Fibroblast of mammary gland (primary cell): ENCODE measurements at places on chromosomes 13 and 19.

- DNase-seq: no peak
These were observed 176.2 kb downstream of the FOXO1 start for GRCh38 chr13:40490086-40490758.

GRCh38 chr13:61410669-61411297 lies 4.9 kb downstream of the PCDH20 start:
- peak; percentile 12 for DNase-seq

DNA sequence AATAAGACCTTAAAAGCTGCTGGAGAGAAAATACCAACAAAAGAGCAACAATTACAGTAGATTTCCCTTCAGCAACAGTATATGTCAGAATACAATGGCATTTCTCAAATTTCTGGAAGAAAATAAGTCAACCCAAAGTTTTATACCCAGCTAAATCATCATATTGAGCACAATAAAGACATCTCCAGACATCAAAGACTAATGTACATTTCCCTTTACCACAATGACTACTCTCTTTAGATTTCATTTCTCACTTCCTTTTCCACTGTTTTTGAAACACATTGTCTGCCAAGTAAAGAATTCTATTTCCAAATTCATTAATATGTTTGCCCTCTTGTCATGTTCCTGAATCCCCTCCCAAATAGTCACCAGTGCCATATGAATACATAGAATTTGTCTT lies 111.4 kb downstream of the POU4F1 start:
- DNase-seq: no peak

- DNase-seq: peak; percentile 62
These were observed 51.2 kb downstream of the NLRP12 start for GRCh38 chr19:53772943-53773342.

DNA sequence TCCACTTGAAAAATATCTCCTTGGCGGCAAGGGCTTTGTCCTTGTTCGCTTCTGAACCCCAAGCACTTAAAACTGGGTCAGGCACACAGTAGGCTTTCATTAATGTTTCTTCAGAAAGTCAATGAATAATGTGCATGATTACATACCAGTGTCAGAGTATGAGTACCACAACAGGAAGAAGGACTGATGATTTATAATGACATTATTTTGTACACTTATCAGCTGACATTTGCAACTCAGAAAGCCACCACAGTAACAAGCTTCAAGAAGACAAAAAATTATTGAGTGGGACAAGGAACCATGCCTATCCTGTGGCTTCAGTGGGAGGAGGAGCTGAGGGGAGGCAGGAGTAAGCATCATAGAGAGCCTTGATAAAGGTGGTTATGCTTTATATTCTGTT lies 10.0 kb downstream of the POLR1D start:
- DNase-seq: no peak

DNA sequence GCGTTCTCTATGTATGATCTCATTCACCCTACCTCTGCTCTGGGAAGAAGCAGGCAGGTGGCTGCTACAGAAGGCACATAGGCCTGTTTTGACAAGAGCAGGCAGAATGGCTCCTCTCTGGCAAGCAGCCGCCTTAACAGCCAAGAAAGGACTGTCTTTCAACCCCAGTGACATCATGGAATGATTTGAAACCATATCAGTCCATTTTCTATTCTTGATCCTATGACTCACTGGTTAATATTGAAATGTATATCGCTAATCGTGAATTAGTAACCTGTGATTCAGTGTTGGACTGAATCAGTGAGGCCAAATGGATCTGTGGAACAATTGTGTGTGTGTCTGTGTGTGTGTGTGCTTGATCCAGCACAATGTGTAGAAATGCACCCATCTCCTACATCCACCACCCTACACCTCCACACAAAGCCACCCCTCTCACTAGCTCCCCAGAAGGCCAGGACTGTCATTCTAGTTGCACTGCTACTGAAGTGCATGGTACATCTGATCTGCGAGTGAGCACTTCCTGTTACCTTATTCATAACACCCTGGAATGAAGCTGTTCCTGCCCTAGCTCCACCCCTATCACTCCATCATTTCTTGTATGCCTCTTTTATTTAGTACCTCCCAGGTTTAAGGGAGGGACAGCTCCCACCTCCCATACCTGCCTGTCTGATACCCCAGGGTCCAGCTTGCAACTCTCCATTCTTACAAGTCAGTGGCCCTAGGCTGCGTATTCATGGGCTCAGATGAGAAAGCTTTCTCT lies 460.0 kb downstream of the FOXO1 start:
- peak; percentile 81 for DNase-seq

- DNase-seq: no peak
These were observed 10.1 kb downstream of the RGCC start for GRCh38 chr13:41467425-41467945.

GRCh38 chr13:42968906-42969305 lies 23.1 kb downstream of the EPSTI1 start:
- no peak for DNase-seq

DNA sequence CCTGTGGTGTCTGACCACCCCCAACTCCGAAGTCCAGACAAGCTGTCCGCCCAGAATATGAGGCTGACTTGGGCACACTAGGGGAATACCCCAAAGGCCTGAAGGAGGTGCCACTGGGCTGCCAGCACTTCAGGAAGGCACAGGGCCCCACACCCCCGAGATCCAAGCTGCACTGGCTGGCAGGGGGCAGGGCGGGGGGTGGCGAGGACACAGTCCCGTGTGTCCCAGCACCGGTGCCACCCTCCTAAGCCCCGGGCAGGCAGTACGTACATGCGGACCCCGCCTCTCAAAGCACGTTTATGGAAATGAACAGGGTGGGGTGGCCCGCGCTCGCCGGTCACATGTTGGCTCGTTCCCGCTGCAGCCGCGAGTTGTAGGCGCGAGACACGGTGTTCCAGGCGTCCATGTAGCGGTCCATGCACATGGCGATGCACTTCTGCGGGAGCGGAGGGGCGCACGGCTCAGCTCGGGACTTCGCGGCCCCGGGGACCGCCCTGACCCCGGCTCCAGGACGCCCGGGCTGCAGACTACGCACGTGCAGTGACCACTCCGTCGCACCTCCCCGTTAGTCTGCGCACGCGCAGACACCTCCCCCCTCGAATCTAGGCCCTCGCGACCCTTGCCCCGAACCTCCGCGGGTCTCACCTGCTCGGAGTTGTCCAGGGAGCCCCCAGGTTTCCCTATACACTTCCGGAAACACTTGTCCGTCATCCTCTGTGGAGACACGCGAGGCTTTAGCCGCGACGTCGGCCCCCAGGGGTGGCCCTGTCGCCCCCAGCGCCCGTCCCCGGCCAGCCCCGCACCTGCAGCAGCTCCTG lies 566 bp downstream of the TIMM13 start:
- DNase-seq: peak; percentile 36

DNA sequence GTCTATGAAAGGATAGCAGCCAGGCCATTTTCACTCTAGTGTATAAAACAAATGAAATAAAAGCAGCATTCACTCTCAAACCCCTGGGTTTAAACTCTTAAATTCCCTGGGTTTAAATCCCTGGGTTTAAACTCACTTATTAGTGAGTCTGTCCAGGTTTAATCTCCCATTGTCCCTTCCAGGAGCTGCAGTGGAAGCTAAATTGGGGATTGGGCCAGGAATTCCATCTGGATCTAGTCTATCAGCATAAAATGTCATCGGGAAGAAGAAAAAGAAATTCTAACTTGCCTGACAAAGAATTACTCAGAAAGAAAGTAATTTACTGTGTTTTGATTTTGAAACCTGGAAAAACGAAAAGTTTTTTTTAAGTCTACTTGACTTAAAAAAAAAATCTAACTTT lies 54.8 kb downstream of the FRY start:
- DNase-seq: peak; percentile 49

DNA sequence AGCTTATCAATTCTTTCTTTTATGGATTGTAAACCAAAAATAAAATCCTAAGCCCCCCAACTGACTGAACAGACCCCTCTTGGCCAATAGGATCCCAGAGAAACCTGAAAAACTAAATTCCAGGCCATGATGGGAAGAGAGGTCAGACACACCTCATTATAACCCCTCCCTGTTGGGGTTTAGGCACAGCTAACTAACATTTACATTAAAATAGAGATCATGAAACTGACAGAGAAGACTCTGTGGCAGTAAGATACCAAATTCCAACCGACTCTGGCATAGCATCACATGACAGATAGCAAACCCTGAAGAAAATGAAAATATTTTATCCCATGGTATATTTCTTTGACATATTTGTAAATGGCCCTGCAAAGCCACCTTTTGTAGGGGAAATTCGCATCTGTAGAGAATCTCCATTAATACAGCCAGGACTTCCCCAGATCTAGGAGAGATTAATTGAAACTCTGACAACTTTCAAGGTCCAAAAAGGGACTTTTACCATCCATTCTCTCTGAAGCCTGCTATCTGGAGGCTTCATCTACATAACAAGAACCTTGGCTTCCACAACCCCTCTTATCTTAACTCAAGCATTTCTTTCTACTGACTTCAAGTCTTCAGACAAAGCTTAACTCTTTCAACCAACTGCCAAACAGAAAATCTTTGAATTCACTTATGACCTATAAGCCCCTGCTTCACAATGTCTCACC lies 27.1 kb upstream of the GAS6 start:
- no peak for DNase-seq

DNA sequence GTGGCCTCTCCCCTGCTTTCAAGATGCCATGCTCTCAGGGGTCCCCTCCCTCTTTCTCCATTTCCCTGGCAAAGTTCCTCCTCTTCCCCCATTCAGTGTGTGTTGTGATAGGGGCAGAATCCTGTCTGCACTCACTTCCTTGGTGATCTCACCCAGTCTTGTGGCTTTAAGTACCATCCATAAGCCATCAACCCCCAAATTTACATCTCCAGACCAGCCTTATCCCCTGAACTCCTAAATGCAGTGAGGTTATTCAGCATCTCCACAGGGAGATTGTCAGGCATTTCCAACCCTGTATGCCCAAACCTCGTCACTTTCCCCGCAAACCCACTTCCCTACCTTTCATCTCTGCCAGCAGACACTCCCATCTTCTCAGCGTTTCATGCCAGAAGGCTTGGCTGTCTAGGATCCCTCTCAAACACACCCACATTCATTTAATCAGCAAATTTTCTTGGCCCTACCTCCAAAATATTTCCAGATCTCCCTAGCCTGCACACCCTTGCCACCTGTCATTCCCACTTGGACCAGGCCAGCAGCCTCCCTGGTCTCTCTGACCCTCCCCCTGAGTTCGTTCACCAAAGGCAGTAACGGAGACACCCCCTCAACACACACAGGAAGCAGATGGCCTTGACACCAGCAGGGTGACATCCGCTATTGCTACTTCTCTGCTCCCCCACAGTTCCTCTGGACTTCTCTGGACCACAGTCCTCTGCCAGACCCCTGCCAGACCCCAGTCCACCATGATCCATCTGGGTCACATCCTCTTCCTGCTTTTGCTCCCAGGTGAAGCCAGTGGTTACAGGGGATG lies at the start of gene HCST:
Gene HCST (plus strand): TSS at position 676 of the 808 bp plus-strand sequence. CDS start 65 bp downstream, at position 741.
- DNase-seq: peak; percentile 44

DNA sequence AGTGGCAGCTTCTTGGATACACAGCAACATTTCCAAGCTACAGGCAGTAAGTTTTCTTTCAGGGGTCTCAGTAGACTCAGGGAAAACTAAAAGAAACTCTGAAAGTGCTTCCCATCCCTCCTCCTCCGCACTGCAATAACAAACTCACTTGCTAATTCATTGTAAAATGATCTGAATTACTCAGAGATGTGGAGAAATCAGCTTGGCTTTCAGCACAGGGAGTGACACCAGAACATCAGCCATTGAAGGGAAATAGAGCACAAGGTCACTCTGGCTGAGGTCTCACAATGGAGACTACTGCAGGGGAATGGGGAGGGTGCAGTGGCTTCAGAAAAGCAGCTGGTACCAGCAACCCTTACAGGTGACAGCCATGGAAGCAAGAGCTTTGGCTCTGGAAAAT lies 137.3 kb upstream of the SERP2 start:
- DNase-seq: peak; percentile 84

GRCh38 chr13:112219740-112220139 lies 152.8 kb downstream of the SOX1 start:
- DNase-seq: no peak

DNA sequence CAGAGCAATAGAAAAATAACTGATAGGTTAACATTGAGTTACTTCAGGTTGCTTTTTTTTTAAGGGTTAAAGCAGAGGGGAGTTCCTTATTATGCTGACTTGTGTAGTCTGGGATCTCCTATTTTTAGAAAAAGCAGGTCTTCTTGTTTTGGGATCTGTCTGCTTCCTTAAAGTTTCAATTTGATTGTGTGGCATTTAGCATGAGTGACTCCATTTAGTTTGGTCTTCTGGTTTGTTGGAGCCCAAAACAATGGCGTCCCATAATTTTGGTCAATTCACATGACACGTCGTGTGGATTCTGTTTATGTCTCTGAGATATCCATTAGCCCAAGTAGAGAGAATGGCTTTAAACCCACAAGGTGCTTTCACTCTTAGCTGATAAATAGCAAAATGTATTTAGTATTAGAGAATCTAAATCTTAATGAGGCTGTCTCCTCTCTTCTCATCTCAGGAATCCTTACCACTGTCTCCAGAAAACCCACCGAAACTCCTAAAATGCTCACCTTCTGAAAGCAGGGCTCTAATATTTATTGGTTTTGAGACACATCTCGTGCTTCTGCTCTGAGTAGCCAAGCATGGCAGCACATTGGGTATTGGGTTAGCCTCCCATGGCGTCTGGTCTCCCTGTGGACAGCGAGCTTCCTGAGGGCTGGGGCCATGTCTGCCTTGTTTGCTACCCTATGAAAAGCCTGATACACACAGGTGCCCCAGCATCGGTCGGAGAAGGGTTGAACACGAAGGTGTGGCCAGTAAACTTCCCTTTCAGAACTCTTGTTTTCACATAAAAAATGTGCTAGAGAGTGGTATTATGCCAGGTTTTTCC lies 67.2 kb upstream of the GPR183 start:
- no peak for DNase-seq

- DNase-seq: peak; percentile 99
These were observed at the start of the genes GYS1 and RUVBL2 for GRCh38 chr19:48993175-48994034. TSS of gene GYS1 (minus strand) at chr19:48993309. CDS start at chr19:48993112, 197 bp downstream. TSS of gene RUVBL2 (plus strand) at chr19:48993887. CDS start at chr19:48993912, 25 bp downstream.
